NCI-H187 treated with DMSO at 0.1 percent for 48 hours (cell line): ENCODE measurements at places on chromosomes 5 and 9.

DNA sequence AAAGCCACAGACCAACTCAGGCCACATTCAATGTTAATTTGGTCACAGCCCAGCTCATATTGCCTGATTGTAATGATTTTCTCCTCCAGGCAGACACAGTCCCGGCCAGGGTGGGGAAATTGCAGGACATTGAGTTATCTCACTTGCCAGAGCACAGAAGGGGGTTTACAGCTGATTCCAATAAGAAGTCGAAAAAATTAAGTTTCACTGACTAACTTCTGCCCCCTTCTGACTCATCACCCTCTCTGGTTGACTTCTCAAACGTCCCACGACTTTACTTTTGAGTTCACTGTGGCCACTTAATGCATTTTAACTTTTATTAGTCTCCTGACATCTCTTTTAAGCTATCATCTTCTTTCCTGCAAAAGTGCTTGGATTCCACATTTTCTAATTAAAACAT, 321.4 kb upstream of the WWC1 start:
- no peak for DNase-seq

DNA sequence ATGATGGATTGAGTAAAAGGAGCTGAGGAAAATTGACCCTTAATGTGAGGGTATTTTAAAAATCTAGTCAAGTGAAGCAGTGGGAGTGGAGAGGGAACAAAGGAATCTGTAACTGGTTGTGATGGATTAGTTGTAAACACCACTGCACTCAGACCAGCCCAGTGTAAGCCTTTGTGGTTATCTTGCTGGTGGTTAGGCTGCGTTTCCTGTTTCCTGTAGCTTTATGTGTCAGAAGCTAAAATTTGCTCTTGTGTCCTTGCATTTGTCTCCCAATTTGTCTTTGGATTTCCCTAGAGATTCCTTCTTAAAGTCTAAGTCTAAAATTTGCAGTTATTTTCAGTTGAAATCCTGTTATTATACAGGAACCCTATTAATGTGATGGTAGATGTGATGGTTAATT, 6.3 kb downstream of the IFNA21 start:
- DNase-seq, result no peak

DNA sequence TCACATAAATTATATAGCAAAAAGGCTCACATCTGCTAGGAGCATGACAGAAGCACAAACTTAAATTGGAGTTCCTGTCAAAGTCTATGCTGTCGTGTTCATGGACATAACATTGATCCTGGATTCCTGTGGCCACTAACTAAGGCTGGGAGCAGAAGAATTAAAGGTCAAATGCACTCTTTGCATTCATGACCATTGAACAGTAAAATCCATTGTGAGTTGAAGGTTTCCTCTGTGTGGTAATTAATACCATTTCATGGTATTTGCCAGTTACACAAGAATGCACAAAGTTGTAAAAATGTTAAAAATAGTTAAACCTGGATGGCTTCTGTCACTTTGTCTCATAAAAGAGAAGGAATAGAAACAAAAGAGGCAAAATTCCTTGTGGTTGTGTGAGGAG, 242.6 kb downstream of the NPR3 start:
- DNase-seq, result no peak

GRCh38 chr5:151758141-151758429, 346 bp downstream of the ATOX1 start:
- no peak for DNase-seq

GRCh38 chr5:157248821-157249470, 17.0 kb upstream of the CYFIP2 start:
- DNase-seq, result no peak

DNA sequence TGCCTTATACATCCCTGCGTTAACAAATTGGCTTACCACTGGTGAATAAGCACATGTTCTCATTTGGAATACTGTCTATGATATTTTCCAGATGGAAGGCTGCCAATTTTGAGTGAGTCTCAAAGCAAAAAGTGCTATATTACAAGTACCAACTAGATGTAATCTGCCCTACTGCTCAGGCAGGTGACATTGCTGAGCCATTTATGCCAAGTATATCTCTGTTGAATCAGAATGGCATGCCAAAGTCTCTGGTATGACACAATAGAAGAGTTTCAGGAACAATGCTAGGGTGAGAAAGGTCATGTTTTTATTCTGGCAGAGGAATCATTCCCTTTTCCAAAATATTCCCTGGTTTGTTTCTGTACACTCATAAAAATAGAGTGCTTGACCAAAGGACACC, 356.5 kb downstream of the CDH9 start:
- DNase-seq, result no peak

GRCh38 chr9:27425827-27426510, 98.1 kb upstream of the IFNK start:
- no peak for DNase-seq

DNA sequence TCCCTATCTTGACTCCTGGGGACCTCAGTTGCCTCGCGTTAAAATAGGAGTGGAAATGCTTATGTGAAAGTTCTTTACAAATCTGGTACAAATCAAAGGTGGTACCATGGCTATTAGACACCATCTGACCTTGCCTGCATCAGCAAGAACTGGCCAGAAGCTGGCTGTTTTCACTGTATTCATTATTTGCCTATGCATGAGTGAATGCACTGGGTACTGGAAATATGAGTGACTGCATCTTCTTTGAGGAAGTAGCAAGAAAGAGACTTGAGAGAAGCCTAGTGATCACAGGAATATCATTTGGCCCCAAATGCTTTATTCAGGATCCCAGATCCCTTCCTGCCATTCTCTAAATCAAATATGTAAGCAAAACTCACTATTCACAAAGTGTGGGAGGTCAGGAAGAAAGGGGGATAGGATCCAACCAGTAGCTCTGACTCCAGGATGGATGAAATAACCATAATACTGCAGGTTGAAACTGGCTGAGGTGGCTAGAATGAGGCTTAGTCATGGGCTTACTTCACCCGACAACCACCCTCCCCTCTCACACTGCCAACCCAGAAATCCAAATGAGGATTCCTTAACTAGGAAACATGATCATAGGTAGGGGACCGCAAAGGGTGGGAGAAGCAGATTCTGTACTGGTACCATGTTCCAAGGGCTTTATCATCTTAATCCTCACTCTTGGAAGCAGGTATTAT, 56.7 kb downstream of the FAM114A2 start:
- DNase-seq, result no peak
